ENCODE measurements at places on chromosomes 11 and 22. TPM values are rescaled to one million over a fixed set of nuclear protein-coding genes. Genes with fewer than 3 reads are reported as not detected.

DNA sequence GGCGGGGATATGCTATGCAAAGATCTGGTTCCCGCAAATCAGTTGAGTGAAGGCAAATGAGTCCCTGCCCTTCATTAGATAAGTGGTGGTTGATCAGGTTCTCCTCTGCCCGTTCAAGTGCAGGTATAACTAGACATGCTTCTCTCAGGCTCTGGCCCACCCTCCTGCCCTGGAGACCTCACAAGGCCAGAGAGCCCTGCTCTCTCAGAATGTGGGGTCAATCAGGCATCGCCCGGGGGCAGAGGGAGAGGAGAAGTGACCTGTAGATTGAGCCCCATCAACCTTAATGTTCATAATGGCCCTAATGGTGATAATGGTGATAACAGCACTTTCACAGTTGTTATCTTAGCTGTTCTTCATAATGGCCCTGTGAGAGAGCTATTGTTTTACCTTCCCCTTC lies 224.3 kb downstream of the DSCAML1 start:
- no peak for DNase-seq

DNA sequence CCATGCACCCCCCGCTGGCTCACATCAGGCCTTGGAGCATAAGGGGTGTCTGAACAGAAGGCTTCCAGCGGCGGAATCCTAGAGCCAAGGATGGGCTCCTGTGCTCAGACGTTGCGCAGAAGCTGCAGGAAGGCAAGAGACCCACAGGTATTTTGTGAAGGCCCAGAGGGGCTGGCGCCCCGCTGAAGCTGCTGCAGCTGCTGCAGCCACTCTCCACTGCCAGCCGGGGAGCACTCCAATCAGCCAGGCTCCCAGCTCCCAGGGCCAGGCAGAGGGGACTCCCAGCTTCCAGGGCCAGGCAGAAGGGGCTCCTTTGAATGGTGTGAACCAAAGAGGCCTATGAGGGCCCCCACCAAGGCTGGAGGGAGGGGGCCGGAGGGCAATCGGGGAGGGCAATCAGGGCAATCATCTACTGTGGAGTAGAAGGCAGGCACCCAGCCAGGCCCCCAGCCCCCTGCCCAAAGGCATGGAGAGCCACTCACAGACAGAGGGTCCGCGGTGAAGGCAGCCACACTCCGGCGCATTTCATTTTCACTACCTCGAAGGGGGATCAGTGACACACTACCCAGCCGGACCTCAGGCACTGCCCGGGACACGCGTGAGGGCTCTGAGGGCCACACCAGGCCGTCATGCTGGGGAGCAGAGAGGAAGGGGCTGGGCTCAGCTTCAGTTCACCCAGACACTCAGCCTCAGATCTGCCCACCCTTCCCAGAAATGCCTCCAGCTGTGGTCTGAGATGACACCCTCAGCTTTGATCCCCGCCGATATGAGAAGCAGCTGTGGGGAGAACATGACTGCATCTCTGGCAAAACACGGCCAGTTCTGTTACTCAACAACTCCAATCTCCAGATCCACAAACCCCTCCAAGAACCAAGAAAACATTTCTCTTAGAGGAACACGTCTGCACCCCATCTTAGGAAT lies 11.6 kb upstream of the PDE2A start:
- DNase-seq: no peak

- DNase-seq: no peak
Measured at GRCh38 chr11:116529271-116529670, 243.5 kb downstream of the BUD13 start.

- no peak for DNase-seq
Measured at GRCh38 chr11:13042873-13043342, 33.8 kb downstream of the RASSF10 start.

DNA sequence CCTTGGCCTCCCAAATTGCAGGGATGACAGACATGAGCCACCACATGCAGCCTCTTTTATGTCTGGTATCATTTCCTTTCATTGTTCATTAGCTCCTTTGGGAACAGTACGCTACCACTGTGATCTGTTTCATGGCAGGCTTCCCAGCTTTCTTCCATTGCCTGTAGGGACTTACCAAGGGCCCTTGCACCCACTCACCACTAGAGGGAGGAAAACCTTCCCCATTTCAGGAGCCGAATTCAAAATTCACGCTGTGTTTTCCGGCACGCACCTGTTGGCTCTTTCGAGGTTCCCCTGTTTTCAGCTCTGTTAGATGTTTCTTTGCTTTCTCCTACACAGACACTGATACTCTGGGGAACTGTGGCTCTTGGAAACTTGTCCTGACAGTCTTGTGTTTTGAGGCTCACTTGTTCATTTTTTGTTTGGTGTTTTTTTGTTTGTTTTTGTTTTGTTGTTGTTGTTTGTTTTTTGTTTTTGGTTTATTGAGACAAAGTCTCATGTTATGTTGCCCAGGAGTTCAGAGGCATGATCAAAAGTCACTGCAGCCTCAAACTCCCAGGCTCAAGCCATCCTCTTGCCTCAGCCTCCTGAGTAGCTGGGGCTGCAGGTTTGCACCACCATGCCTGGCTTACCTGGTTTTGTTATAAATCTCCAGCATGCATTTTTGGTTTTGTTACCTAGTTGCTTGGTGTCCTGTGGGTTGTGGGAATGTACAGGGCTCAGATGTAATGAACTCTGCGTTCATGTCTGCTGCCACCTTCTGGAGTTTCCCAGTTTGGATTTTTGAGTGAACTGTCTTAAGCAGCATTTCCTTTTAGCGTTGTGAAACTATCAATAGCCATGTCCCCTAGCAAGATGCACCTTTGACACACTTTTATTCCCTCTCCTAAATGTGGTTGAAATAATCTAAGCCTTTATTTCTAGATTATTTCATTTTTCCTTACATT lies 2.3 kb downstream of the KRTAP5-11 start:
- no peak for DNase-seq

GRCh38 chr11:9796266-9796665 lies 132.4 kb downstream of the SWAP70 start:
- DNase-seq: no peak

DNA sequence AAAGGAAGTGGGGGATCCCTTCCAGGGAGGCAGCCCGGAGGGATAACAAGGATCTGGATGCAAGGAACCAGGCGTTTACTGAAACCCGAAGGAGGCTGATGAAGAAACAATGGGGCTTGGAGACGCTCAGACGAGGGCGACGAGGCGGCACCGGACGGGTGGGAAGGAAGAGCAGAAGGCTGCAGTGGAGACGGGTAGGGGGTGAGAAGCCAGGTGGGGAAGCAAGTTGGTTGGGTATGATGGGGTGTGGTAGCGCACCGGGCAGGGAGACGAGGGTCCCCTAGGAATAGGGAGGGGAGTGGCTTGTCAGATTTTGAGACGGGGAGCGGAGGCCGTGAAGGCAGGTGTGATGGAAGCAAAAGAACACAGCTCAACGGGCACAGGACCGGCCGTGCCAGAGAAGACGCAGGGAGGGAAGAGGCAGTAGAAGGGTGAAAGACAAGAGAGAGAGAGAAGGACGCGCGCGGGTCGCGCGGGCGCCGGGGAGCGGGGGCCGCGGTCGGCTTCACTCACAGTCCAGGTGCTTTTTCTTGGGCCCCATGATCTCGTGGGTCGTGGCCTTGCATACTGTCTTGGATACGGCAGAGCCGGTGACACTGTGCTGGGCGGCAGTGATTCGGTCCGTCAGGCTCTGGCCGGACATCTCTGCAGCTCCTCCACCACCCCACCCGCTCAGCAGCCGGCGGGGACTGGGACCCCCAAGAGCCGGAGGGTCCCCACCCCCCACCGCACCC lies 579 bp downstream of the PICALM start:
- DNase-seq: peak; percentile 78

Gene BRMS1
- total RNA-seq: 22.4 TPM

Gene SREBF2
- 68.2 TPM for total RNA-seq

Gene TYR
- total RNA-seq: not detected

All from aorta (tissue), 5 donors.